NCI-H1436 (cell line): ENCODE measurements at places on chromosomes 11 and 22.

- no peak for DNase-seq
Observed at GRCh38 chr11:278001-278951, at the start of gene NLRP6. Gene NLRP6 (plus strand): TSS chr11:278407. CDS start chr11:278570, 163 bp downstream.

GRCh38 chr11:85132851-85133585 is 494.1 kb downstream of the DLG2 start:
- DNase-seq: no peak

- no peak for DNase-seq
Observed at GRCh38 chr11:31932879-31933278, 121.8 kb upstream of the PAX6 start.

DNA sequence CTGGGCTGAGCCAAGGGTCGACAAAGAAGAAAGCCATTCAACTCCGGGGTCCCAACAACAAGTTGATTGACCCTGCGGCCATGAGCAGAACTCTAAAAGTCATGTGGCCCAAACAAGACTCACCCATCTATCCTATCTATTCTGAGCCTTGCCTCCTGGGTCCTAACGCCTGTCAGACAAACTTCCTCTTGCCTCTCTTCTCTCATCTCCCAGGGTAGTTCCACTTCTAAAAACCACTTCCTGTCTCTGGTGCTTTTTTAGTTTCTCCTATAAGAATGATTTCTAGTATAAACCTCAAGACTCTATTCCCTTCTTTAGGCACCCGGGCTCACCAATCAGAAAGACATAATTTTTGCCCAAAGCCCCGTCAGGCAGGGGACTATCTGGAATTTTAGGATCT is 530.2 kb downstream of the DLG2 start:
- no peak for DNase-seq

DNA sequence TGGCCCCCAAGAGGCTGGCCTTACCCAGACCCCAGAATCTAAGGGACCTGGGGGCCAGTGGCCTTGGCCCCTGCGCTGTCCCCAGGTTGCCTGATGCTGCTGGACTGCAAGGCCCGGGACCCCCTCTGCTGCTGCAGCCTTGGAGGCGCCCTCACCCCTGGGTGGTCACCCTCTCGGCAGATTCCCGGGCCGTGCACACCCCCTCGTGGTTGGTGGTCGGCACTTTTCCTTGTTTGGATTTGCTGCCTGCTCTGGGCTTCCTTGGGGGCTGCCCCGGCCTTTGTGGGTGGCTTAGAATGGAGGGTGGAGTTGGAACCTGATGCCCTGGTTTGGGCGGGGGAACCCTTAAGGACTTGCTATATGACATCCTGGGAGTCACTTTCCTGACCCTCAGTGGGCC is 5.3 kb downstream of the RIN1 start:
- no peak for DNase-seq

- DNase-seq: no peak
Observed at GRCh38 chr11:114054806-114055205, 4.7 kb upstream of the ZBTB16 start.

- no peak for DNase-seq
Observed at GRCh38 chr11:128709402-128709801, 15.5 kb downstream of the FLI1 start.

DNA sequence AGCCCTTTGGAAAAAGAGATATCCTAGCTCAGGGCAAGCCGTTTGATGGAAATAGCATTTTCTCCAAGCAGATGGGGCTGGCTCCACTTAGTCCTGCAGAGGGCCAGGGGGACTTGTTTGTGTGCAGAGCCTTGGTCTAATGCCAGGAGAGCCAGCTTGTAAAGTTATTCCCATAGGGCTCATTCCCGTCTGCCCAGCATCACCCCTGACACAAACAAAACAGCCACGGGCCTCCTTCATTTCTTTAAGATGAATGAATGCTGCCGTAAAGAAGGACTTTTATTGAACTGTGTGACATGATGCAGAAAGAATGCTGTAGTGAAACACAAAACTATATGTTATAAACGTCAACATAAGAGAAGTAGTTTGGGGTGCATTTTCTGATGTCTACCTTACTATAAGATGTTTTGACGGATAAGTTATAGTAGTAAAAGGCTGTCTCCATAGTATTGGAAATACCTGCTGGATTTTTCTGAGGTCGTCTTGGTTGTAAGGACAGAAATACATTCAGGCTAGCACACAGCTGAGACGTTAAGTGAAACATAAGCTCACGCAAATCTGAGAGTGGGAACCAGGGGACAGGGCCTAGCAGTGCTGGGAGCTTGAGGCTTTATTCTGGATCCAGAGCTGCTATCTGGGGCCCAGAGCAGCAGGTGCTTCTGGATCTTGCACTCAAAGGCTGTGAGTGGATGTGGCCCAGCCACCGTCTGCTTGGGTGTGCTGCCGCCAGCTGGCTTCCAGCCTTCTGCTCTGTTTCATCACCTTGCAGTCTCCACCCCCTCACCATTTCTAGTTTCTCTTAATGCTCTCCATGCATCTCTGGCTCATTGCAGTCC is 53.3 kb downstream of the NCAM1 start:
- peak; percentile 75 for DNase-seq

DNA sequence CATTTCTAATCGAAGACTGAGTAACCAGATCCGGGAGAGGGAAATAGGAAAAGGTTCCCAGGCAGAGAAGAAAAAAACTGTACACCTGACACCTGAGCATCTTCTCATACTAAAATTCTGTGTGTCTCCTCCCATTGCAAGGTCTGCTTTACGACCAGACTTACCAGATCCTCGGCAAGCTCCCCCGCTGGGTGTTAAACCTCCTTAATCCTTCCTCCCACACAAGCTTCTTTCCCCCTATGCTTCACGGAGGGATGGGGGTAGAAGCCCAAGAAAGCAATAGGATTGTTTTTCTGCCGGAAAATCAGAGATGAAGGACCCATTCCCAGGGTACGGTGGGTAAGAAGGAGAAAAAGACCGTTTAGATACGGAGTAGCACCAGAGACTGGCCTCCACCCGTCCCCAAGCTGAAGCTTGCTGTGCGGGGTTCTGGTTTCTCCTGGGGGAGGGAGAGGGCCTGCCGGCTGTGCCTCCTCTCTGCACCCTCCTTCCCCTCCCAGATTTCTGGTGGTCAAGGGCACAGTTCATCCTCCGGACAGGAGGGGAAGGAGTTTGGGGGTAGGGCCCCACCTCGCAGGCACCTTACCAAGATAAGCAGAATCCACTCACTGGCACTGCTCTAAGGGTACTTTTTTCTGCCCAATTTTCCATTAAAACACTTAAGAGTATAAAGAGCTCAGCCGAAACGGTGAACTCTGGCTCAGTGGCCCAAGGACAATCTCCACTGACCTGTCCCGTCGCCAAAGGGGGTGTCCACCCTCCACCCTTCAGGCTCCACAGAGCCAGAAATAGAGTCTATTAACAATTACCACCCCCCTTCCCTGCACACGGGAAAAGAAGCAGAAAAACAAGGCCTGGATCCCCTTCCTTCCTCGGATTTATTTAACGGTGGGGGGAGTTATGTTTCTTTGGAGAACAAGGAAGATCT is 1.2 kb downstream of the TOB2 start:
- DNase-seq: no peak

DNA sequence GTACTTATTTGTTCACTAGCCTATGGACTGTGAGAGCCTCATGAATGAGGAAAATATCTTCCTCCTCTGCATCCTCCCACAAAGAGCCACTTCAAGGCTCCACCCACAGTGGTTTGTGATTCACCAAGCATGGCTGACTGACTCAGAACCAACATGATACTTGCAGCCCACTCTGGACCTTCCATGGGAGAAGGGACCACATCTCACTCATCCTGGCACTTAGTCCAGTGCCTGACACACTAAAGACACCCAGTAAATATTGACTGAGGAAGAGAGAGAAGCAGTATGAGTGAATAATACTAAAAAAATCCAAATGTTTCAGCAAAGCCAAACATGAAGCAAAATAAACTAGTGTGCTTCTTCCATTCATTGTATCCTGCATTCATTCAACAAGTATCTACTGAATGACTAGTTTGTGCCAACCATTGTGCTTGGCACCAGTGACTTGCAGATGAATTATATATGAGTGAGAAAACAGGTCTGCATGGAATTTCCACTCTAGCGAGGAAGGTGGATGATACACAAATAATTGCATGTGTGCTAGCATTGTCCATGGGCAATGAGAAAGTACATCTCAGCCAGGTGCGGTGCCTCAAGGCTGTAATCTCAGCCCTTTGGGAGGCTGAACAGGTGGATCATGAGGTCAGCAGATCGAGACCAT is 54.9 kb upstream of the BLID start:
- DNase-seq: no peak

DNA sequence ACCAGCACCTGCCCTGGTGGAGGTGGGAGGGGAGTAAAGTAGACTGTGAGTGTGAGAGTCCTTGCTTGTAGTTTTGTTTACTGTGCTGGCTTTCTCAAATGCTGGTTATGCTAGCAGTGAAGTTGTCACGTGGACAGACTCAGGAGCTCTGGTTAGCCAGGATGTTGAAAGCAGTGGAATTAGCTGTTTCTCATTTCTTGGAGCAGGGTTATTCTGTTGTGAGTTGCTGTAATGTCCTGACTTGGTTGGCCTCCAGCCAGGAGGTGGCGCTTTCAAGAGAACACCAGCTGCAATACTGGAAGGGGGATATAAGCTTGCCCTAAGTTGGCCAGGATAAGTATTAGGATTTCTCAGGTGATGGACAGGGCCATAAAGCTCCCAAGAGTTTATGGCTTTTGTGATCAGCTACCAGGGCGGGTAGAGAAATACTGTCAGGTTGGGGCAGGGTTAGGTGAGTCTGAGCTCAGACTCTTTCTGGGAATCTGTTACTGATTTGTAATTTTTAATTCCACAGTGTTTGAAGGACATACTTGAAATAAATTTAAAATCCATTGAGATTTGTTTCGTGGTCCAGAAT is 13.7 kb downstream of the CYP2D6 start:
- DNase-seq: no peak

DNA sequence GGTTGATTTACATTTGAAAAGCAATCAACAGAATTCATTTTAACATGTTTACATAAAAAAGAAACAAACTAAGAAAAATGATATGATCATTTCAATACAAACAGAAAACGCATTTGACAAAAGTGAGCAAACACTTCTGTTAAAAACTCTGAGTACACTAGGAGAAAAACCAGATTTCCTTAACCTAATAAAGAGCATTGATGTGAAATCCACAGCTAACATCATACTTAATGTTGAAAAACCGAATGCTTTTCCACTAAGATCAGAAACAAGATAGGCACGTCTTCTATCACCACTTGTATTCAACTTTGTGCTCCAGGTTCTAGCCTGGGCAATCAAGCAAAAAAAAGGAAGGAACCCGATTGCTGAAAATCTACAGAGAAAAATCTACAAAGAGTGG is 227.6 kb downstream of the SBF2 start:
- DNase-seq: no peak

DNA sequence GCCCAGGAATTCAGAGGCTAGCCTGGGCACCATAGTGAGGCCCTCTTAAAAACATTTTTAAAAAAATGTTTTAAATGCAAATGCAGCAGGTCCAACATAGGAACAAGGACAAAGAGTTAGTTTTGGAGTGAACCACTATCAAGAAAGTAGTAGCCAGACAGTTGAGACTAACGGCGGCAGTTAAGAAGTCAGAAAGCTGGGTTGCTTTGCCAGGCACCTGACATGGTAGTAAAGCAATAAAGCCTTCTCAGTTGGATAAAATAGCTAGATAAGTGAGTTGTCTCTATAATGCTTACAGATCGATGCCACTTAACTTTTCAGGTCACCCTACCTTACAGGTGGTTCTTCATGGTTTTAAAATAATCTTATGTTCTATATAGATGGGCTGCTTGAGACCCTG is 16.9 kb upstream of the DDX17 start:
- no peak for DNase-seq

DNA sequence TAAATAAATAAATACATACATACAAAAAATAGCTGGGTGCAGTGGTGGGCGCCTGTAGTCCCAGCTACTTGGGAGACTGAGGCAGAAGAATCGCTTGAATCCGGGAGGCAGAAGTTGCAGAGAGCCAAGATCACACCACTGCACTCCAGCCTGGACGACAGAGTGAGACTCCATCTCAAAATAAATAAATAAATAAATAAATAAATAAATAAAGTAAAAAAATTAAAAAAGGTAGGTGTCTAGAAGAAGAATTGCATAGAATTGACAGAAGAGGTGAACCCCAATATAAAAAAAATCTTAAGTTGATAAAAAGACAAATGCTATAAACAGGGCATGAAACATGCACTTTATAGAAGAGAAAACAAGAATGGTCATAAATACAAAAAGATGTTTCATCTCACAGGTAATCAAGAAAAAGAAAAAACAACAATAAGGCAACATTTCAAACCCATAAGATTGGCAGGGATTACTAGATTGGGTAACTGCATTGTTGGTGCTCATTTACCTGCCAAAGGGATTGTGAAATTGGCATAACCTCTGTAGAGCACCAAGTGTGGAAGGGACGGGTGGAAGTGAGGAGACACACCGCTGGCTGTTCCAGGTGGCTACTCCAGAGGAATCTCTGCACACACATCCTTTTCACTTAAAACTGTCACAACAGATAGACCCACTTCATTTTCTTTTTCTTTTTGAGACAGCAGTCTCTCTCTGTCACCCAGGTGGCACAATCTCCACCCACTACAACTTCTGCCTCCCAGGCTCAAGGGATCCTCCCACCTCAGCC is 44.7 kb downstream of the NF2 start:
- no peak for DNase-seq

GRCh38 chr11:36240801-36241200 is 48.4 kb downstream of the COMMD9 start:
- DNase-seq: no peak

DNA sequence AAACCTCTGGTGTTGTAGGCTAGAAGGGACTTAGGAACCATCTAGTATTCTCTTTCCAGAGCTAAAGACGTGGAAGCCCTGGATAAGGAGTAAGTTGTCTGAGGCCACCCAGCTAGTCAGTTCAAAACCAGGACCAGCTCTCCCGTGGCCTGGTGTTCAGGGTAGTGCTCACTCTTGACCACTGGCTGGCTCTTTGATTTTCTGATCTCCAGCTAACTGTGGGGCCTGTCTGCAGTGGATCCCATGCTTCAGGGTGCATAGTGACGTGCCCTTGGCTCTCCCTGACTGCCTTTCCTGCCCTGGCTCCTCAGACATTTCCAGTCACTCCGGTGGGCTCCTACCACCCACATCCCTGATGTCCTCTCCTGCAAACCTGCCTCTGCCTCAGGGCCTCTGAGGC is 1.3 kb downstream of the CLMP start:
- DNase-seq: no peak

DNA sequence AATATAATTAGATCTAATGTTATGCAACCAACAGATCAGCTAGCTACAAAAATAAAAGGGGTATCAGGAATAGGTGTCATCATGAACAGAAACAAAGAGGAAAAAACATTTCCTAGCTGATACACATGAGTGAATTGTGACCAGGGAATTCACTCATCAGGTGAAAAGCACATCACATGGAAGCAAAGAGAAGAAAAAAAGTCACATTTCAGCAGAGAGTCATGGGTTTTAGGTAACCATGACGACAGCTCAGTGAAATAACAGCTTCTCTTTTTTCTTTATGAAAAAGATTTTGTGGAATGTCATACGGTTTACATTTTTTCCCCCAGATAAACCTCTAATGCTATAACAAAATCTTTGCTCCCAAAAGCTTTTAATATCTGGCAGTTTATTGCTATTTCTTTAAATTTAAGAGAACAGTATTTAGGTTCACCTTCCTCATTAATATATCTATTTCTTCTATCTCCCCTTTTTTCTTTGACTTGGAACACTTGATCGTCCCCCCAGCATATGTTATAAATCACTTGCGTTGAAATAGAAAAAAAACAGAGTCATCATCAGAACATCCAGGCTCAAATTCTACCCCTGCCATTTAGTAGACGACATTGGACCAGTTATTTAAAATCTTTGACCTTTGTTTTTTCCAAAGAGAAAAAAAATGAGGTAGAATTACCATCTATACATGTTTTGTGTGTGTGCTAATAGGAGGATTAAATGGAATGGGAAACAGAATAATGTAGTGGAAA is 5.3 kb downstream of the TYR start:
- DNase-seq: no peak
